ENCODE measurements at places on chromosomes 6 and 20.
A peak's percentile ranks its signal among the peaks of the same experiment; 100 is the strongest.

GRCh38 chr6:138931660-138932059 lies 56.4 kb downstream of the REPS1 start:
- DNase-seq = no peak

DNA sequence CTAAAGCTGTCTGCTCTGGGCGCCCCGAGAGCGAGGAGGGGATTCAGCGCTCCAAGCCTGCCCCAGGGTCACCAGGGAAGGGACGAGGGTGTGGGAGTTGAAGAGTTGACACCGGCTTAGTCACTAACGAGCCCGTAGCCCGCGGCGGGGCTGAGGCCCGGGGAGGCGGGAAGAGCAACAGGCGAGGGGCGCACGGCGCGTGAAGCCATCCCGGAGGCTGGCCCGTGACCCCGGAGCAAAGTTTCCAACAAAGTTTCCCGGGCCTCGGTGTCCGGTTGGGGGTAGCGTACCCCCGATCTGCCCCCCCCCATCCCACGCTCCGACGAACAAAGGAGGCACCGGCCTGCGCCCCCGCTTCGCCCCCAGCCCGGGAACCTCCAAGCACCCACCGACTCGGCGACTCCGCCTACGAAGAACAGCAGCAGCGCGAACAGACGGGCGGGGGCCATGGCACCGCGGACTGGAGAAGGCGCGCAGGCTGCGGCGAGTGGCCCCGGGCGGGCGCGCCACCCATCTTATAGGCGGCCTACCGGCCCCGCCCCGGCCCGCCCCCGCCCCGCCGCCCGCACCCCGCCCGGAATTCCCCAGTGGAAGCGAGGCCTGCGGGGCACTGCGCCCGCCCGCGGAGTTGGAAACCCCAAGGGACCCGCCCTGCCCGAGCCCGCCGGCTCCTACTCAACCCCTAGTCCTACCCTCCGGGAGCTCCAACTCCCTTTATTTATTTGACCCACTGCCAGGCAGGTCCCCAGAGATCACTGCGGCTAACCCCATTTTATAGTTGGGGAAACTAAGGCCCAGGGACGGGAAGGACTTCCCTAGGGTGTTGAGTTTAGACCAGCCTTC lies at the start of gene SDC4:
Gene SDC4 (minus strand): TSS at position 489 of the 843 bp plus-strand sequence. CDS start 40 bp downstream, at position 449.
- DNase-seq = peak; percentile 19

- no peak for DNase-seq
Measured at GRCh38 chr6:43125555-43125954, 45.5 kb upstream of the SRF start.

DNA sequence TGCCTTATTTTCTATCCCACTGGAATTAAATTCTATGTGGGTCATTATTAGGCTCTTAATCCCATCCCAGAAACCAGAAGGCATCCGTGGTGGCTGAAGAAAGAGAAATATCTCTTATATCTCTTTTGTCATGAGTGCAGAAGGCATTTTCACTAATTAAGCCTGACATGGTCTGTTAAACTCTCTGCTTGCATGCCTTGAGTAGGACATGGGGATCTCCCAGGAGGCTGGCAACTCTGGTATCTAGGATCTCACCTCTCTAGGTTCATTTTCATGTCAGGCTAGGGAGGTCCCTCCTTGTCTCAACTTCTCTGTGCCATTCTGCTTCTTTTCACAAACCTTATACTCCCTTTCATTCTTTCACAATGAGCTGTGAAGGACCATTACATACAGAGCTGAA lies 25.3 kb upstream of the GPR63 start:
- no peak for DNase-seq

DNA sequence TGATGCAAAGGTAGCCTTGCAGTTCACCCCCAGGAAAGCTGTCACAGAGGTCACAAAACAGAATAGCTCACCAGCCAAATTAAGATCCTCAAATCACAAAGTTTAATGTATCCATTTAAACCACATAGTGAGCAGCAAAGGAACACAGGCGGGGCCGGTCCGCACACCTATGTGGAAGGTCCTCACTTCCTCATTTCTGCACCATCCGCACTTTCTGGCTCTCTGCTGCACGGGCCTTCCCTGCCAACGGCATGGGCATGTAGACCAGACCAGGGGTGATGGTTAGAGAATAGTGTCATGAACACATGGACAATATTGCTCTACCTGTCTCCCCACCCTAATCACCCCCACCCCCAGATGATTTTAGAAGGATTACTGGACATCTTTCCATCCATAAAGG lies 12.1 kb upstream of the TBXT start:
- DNase-seq = no peak

- peak; percentile 44 for DNase-seq
Measured at GRCh38 chr20:3168079-3168828, 5.1 kb downstream of the LZTS3 start.

DNA sequence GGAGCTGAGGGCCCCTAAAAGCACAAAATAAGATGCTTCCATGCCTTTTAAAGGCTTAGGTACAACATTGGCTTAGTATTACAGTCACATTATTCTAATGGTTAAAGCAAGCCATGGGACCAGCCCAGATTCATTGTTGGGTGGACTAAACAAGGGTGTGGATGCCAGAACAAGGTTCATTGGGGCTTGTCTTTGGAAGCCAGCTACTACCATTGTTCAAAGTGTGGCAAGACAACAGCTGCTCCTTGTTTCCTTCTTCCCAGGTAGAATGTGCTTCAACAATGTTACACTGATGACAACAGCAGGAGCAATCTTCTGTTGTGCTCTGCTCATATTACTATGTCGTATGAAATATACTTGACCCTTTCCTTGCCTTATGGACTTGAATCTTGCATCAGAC lies 261.5 kb downstream of the TBC1D7 start:
- DNase-seq = no peak

- DNase-seq = no peak
Measured at GRCh38 chr6:40569162-40569910, 17.8 kb downstream of the LRFN2 start.

Data from NCI-H1436 (cell line).